T follicular helper cell (primary cell): ENCODE measurements at places on chromosomes 3 and 15.

GRCh38 chr15:67240235-67241131 is 14.0 kb downstream of the AAGAB start:
- DNase-seq, result peak; percentile 11

- DNase-seq, result no peak
Measured at GRCh38 chr15:88465633-88466224, 1.5 kb downstream of the MRPL46 start.

- no peak for DNase-seq
Measured at GRCh38 chr3:45143673-45144671, 2.2 kb downstream of the CDCP1 start.

GRCh38 chr15:85400606-85401005 is 20.2 kb downstream of the AKAP13 start:
- no peak for DNase-seq

GRCh38 chr3:99696497-99696896 is 58.1 kb downstream of the COL8A1 start:
- DNase-seq, result no peak

DNA sequence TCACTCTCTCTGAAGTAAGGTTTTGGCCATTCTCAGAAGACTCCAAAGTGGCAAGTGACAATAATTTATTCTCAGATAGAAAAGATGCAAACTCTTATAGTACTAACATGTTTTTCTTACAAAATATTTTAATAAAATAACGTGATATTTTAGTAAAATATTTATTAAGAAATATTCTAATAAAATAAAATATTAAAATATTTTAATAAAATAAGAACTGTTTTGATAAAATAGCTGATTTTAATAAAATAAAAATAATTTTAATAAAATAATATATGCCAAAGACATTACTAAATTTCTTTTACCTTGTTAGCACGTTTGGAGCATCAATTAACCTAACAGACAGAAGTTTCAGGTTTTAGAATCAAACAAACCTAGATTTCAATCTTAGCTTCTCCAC is 424.0 kb upstream of the NECTIN3 start:
- DNase-seq, result no peak

DNA sequence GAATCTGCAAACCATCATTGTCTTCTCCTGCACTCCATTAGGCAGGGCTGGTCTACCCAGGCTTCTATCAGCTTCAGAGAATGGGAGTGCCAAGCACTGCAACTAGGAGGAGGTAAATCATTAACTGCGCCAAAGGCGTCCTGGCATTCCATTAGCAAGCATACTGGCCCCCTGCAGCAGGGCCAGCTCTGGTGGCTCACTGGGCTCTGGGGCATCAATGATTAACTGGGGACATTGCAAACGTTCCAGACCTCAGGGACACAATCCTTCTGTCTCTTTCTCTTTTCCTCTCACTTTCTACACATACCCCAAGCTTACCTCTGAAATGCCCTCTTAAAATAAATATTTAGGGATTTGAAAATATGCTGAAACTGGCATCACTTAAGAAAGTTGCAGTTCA is 129.0 kb downstream of the MYLK start:
- DNase-seq, result no peak

GRCh38 chr3:54853573-54854404 is 74.1 kb downstream of the LRTM1 start:
- no peak for DNase-seq

DNA sequence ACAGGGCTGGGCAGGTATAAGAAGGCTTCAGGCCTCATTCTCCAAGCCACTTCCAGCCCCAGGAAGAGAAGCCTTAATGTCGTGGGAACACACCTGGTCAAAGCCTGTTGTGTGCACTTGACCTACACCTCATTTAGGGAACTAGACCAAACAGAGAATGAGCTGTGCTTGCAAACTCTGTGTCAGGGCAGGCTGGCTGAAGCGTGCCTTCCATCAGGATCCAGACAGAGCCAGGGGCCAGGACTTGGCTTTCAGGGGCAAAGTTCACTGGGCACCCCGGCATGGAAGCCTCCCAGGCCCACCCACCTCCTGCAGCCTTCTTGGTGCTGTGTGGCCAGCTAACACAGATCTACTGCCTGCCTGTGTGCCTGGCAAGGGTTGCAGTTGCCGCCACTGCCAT is 11.5 kb downstream of the RBPMS2 start:
- no peak for DNase-seq

- no peak for DNase-seq
Measured at GRCh38 chr3:55899887-55900286, 412.8 kb upstream of the WNT5A start.

GRCh38 chr3:186464424-186465093 is 79.6 kb downstream of the CRYGS start:
- no peak for DNase-seq

GRCh38 chr15:48641416-48641815 is 4.1 kb downstream of the FBN1 start:
- DNase-seq, result no peak

GRCh38 chr3:182979103-182979673 is 1.1 kb downstream of the DCUN1D1 start:
- DNase-seq, result no peak

DNA sequence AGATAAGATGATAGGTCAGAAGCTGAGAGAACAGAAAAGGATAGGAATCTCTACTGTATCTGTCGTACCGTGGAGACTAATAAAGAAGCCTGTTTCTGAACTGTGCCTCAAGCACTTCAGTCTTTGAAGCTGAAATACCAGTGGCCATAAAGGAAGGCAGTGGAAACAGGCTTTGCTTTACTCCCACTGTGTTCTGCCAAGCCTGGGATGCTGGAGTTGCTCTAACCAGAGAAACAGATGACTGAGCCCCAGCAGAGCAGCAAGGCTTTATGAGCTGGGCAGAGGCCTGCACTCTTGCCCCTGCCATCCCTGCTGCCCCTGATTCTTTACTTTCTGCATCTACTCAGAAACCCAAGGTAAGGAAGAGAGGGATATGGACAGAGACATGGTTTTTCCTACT is 89.4 kb downstream of the PDE8A start:
- DNase-seq, result no peak

- no peak for DNase-seq
Measured at GRCh38 chr15:45801543-45801942, 166.7 kb downstream of the SQOR start.

DNA sequence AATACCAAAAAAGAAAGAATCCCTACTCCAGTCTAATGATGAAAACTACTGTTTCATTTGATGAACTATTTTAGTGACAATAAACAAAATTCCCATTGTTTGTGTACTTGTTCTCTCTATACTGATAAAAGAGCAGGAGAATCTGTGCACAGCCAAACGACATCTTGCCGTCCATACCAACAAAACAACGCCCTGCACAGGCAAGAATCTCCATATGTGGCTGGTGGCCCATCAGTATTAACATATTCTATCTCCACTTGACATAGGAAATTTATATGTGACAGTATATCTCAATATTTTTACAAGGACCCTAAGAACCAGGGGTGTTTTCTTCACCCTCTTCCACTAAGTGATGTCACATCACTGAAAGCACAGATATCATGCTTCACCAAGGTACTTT is 279.5 kb downstream of the ULK4 start:
- no peak for DNase-seq

- DNase-seq, result peak; percentile 42
Measured at GRCh38 chr3:11624161-11624560, 19.6 kb downstream of the VGLL4 start.

DNA sequence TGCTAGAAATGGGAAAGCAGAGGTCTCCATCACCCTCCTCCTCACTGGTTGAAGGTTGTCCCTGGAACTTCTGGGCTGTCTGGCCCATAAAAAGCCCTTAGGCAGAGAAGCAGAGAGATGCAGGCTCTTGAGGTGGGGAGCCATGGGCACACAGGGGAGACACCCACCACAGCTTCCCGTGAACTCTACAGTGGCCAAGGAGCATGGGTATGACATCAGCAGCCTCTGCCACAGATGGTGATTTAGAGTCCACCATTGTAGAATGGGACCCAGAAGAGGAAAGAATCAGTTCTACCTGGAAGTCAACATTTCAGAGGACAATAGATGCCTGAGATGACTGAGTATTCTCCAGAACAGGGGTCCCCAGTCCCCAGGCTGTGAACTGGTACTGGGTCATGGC is 105.6 kb upstream of the LRRN1 start:
- no peak for DNase-seq

DNA sequence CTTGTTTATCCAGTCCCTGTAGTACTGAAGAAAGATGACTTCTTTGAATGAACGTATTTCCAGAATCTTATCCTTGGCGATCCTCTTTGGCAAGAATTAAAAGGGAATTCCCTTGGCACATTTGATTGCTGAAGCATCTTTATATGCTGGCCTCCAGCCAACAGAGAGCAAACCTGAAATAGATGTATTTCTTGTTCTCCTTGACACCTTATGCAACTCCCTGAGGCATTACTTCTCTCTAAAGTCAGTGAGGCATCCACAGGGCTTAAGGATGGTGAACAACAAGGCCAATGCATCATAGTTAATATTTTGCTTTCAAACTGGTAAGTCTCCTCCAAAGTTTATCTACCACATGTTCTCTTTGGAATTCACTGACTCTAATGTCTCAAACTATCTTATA is 450.9 kb upstream of the THRB start:
- DNase-seq, result no peak

DNA sequence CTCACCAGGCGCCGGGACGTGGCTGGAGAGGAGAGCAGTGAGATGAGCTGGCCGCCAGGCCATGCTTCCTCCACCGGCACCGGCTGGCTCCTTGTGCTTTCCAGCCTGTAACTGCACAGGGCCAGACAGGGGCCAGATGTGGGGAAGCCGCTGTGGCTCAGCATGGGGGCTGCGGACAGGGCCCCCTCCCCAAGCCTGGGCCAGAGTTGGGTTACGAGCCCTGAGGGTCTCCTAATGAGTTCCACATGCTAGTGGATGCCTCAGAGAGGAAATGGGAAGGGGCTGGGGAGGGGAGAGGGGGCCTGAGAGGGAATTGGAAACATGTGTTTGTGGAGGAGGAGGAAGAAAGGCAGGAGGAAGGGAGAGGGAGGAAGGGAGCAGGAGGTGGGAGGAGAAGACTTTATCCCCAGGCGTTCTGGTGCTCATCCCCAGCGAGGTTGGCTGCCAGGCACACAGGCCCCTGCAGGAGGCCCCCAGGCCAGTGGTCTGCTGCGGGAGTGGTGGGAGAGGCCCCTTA is 11.7 kb upstream of the DUSP7 start:
- no peak for DNase-seq

- DNase-seq, result no peak
Measured at GRCh38 chr3:28243424-28244106, 2.1 kb downstream of the CMC1 start.

DNA sequence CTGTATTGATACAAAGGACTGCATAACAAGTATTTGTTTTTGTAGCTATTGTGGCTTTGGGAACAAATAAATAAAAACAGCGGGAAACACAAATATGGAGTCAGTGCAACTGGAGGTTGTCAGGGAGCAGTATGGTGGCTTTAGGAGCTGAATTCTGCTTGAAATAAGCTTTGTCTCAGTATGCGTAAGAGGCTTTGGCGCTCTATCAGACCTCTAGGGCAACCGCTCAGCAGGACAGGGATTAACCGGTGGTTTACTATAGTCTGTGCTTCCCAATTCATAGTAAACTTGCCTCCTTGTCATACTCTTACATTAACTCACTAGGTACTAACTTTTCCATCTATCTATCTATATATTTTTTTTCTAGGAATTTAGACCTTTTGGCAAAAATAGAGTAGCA is 104.6 kb downstream of the ZIC1 start:
- no peak for DNase-seq

DNA sequence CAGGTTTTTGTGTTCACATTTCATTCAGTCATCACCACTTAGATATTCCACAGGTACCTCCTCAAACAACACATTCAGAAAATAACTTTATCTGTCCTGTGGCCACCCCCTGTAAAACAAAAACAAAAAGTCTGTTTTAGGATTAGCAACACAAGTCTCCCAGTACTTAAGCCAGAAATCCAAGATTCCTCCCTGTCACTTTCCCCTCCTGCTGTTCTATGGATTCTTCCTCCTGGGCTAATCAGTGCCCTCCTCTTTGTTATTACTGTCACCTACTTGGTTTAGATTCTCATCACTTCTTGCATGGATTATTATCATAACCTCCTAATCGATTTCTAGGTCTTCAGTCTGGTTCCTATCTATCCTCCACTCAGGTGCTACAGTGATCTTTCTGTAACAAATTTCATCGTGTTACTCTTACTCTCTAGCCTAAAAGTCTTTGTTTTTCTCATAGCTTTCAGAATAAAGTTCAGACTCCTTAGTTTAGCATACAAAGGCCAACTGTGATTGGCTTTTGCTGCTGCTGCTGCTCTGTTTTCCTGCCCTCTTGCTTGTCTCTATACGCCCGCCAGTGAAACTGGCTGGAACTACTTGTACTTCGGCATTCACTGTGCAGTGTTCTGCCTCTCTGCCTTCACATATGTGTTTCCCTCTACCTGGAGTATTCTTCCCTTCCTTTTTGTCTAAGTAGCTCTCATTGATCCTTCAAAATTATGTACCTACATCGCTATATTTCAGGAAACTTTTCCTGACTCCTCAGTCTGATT is 32.2 kb downstream of the PPP2R3A start:
- DNase-seq, result no peak

DNA sequence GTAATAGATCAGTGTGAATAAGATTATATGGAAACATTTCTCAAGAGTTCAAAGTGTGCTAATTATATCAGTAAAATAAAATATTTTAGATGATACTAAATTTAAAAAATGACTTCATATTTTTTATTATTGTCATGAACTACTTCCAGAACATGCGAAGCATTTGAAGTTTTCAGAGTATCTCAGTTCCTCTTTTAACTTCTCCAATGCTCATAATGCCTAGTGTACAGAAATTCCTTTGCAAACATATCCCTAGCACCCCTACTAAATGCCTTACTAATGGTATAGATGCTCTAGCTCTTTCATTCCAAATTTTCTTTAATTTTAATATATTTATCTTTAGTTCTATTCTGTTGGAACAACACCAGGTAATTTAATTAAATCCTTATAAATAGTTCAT is 580.4 kb downstream of the CADM2 start:
- DNase-seq, result no peak

GRCh38 chr3:141285570-141285969 is 53.9 kb downstream of the PXYLP1 start:
- no peak for DNase-seq

- no peak for DNase-seq
Measured at GRCh38 chr15:38549222-38549621, 15.4 kb downstream of the RASGRP1 start.

DNA sequence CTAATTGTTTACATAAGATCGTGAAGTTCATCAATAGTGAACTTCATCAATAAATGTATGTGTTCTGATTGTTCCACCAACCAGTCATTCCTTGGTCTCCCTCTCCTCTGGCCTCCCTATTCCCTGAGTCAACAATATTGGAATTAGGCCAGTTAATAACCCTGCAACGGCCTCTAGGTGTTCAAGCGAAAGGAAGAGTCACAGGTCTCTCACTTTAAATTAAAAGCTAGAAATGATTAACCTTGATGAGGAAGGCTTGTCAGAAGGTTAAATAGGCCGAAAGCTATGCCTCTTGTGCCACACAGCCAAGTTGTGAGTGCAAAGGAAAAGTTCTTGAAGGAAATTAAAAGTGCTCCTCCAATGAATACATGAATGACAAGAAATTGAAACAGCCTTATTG is 89.4 kb upstream of the ACKR4 start:
- DNase-seq, result no peak

GRCh38 chr15:100831467-100831866 is 48.2 kb upstream of the ALDH1A3 start:
- no peak for DNase-seq
